ENCODE measurements at places on chromosomes 5 and 9.

GRCh38 chr9:127166651-127167524 lies 44.5 kb upstream of the ANGPTL2 start:
- H3K27me3 ChIP-seq, result no peaks in the 10 kb centered on the region
- peak overlapping the region; percentile 44 for H3K4me3 ChIP-seq
- H3K27ac ChIP-seq, result no peak overlapping the region
- no peaks in the 10 kb centered on the region for H3K4me1 ChIP-seq
- H3K36me3 ChIP-seq, result no peaks in the 10 kb centered on the region

DNA sequence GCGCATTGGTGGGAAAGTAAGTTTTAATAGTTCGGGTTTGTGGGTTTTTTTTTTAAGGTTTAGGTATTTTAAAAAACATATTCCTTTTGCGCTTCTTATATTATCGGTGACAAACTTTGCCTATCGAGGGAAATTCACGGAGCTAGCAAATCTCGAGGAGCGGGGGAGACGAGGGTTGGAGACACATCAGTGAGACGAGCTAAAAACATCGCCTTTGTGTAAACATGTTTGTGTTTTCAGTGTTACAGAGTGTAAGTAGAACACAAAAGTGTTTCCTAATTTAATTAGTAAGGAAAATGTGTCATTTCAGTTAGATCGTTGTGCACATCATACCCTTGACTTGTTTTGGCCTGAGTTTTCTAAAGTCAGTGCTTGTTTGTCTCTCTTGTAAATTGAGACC lies 945 bp downstream of the BTF3 start:
- peaks cover 12% of the 10 kb centered on the region for H3K36me3 ChIP-seq
- no peaks in the 10 kb centered on the region for H3K27me3 ChIP-seq
- H3K27ac ChIP-seq, result no peak overlapping the region
- no peak for DNase-seq
- H3K4me3 ChIP-seq, result peak overlapping the region; percentile 97

DNA sequence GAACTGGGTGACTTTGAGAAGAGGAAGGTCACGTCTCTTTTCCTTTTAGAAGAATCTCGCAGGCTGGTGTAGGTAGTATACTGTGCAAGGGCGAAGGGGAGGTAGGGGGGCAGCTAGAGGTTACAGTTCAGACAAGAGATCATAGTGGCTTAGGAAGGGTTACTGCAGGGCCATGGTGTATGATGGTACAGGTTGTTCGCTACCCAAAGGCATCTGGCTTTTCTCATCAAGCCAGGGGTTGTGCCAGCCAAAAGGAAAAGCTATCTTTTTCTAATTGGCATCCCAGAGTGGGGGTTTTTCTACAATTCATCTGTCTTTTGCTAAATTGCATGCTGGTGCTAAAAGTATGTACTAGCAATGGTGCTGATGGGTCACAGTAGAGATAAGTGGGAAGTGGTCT lies 22.8 kb downstream of the MAMDC2 start:
- H3K36me3 ChIP-seq, result no peaks in the 10 kb centered on the region
- H3K4me1 ChIP-seq, result no peaks in the 10 kb centered on the region
- H3K27me3 ChIP-seq, result no peaks in the 10 kb centered on the region
- H3K4me3 ChIP-seq, result no peak overlapping the region
- H3K27ac ChIP-seq, result no peak overlapping the region
- DNase-seq, result no peak

DNA sequence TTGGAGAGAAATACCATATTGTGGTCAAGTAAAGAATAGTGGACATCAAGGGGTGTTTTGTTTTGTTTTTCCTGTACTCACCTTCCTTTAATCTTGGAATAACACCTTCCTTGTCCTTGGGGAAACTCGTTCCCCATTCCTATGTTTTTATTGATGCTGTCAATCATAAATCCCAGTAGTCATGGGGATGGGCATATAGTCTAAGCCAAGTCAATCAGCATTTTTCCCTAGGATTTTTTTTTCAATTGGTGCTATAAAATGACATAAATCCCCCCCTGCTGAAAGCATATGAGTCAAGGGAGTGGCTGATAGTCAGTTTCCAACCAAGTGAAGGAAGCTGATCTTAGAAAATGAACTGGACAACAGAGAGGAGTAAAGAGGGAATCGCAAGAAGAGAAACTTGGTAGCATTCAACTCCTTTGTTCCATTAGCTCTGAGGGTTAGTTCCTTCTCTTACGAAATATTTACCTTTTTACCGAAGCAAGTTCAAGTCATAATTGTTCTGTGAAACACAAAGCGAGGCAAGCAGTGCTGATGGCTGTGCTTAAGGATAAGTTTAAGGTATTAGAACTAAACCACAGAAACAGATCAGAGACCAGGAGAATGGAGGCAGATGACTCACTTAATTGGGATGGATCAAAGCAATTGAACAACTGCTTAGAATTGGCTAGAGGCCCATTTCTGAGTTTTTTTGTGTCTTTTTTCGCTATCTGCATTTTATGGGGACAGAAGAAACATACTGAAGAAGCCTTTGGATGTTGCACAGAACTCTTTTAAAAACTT lies 218.6 kb downstream of the SEMA6A start:
- H3K27ac ChIP-seq, result no peak overlapping the region
- H3K36me3 ChIP-seq, result no peaks in the 10 kb centered on the region
- H3K27me3 ChIP-seq, result no peaks in the 10 kb centered on the region
- H3K4me1 ChIP-seq, result no peaks in the 10 kb centered on the region
- DNase-seq, result no peak

GRCh38 chr9:112728401-112728800 lies 10.5 kb upstream of the INIP start:
- H3K27me3 ChIP-seq, result no peaks in the 10 kb centered on the region
- H3K27ac ChIP-seq, result no peak overlapping the region
- no peaks in the 10 kb centered on the region for H3K36me3 ChIP-seq
- H3K4me3 ChIP-seq, result no peak overlapping the region
- no peaks in the 10 kb centered on the region for H3K4me1 ChIP-seq

- no peaks in the 10 kb centered on the region for H3K27me3 ChIP-seq
- H3K27ac ChIP-seq, result no peak overlapping the region
- H3K4me3 ChIP-seq, result no peak overlapping the region
- no peaks in the 10 kb centered on the region for H3K36me3 ChIP-seq
Measured at GRCh38 chr5:130815246-130815645, 349.8 kb downstream of the HINT1 start.

DNA sequence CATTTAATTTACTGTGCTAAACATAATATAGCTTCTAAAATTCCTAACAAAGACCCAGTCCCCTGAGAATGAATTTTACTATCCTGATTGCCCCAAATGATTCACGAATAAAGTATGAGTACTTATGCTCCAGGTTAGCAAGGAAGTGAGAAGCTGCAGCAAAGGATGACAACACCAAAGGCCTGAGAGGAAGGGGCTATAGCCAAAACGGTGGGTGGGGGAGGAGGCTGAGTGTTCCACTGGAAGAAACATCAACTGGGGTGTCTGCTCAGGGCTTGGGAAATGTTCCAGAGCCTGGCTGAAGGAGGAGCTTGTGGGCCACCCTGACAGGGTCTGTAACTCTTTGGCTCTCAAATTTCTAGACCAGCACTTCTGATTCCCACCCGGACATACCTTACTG lies 157.3 kb downstream of the ADAMTS12 start:
- no peak overlapping the region for H3K27ac ChIP-seq
- H3K4me1 ChIP-seq, result peaks cover 11% of the 10 kb centered on the region
- no peaks in the 10 kb centered on the region for H3K36me3 ChIP-seq
- H3K4me3 ChIP-seq, result no peak overlapping the region

- H3K4me1 ChIP-seq, result no peaks in the 10 kb centered on the region
- H3K4me3 ChIP-seq, result no peak overlapping the region
- no peaks in the 10 kb centered on the region for H3K36me3 ChIP-seq
- H3K27me3 ChIP-seq, result no peaks in the 10 kb centered on the region
- H3K27ac ChIP-seq, result no peak overlapping the region
Measured at GRCh38 chr5:163789870-163790269, 284.5 kb downstream of the MAT2B start.

GRCh38 chr9:4417578-4418325 lies 72.5 kb upstream of the SLC1A1 start:
- no peaks in the 10 kb centered on the region for H3K36me3 ChIP-seq
- peak; percentile 95 for DNase-seq
- no peak overlapping the region for H3K27ac ChIP-seq

GRCh38 chr9:79104951-79105350 lies 466.8 kb upstream of the TLE4 start:
- no peak overlapping the region for H3K27ac ChIP-seq
- no peaks in the 10 kb centered on the region for H3K36me3 ChIP-seq
- no peaks in the 10 kb centered on the region for H3K27me3 ChIP-seq
- H3K4me3 ChIP-seq, result no peak overlapping the region
- no peak for DNase-seq

- DNase-seq, result no peak
- peaks cover 7% of the 10 kb centered on the region for H3K4me1 ChIP-seq
- no peaks in the 10 kb centered on the region for H3K36me3 ChIP-seq
- no peaks in the 10 kb centered on the region for H3K27me3 ChIP-seq
Measured at GRCh38 chr5:157038568-157039187, 20.2 kb downstream of the HAVCR1 start.

- no peaks in the 10 kb centered on the region for H3K4me1 ChIP-seq
- DNase-seq, result no peak
- H3K27ac ChIP-seq, result no peak overlapping the region
- no peak overlapping the region for H3K4me3 ChIP-seq
- no peaks in the 10 kb centered on the region for H3K36me3 ChIP-seq
- no peaks in the 10 kb centered on the region for H3K27me3 ChIP-seq
Measured at GRCh38 chr5:124074500-124074899, 562.5 kb downstream of the CSNK1G3 start.

GRCh38 chr9:129669141-129669718 lies 3.8 kb downstream of the PRRX2 start:
- H3K4me3 ChIP-seq, result no peak overlapping the region
- H3K4me1 ChIP-seq, result peaks cover 3% of the 10 kb centered on the region
- H3K27me3 ChIP-seq, result peaks cover 16% of the 10 kb centered on the region
- H3K27ac ChIP-seq, result no peak overlapping the region
- DNase-seq, result no peak

- H3K4me1 ChIP-seq, result peaks cover 12% of the 10 kb centered on the region
- no peaks in the 10 kb centered on the region for H3K36me3 ChIP-seq
- no peak for DNase-seq
- no peak overlapping the region for H3K4me3 ChIP-seq
Measured at GRCh38 chr5:74327339-74327685, 313.2 kb downstream of the ENC1 start.

GRCh38 chr5:158074992-158075769 lies 216.2 kb upstream of the CLINT1 start:
- no peaks in the 10 kb centered on the region for H3K27me3 ChIP-seq
- H3K27ac ChIP-seq, result no peak overlapping the region

- H3K27ac ChIP-seq, result no peak overlapping the region
- no peak overlapping the region for H3K4me3 ChIP-seq
- no peaks in the 10 kb centered on the region for H3K36me3 ChIP-seq
- DNase-seq, result peak; percentile 14
- no peaks in the 10 kb centered on the region for H3K4me1 ChIP-seq
Measured at GRCh38 chr5:148792744-148793143, 33.7 kb upstream of the ADRB2 start.

DNA sequence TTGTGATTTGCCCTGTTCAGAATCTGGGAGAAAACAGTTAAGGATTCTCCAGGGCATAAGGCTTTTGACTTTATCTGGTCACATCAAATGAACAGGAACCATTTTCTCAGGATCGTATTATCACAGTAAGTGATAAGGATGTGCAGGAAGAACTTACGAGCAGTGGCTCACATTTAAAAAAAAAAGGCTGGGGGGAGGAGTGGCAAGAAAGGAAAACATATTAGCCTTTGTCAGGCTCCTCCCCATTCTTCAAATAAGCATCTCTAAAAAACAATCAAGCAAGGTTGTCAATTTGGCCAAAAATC lies 234.3 kb upstream of the TMEM161B start:
- H3K27ac ChIP-seq, result no peak overlapping the region
- no peak for DNase-seq
- no peak overlapping the region for H3K4me3 ChIP-seq
- no peaks in the 10 kb centered on the region for H3K36me3 ChIP-seq
- no peaks in the 10 kb centered on the region for H3K4me1 ChIP-seq
- no peaks in the 10 kb centered on the region for H3K27me3 ChIP-seq

DNA sequence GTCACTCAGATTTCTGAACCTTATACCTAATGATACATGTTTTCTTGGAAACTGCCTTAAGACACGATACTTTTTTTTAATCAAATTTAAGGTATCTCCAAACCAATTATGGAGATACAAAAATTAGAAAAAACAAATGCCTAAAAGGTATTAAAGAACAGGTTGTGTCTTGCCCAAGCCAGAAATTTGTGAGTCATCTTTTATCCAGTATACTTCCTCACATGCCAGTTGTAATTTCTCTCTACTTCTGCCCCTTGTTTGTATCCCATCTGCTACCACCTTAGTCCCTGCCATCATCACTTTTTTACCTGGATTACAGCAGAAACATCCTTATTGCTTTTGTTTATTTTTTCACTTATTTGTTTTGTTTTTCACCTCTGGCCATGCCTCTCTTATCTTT lies 571.2 kb upstream of the DAB2 start:
- H3K36me3 ChIP-seq, result no peaks in the 10 kb centered on the region
- no peaks in the 10 kb centered on the region for H3K27me3 ChIP-seq
- no peak overlapping the region for H3K27ac ChIP-seq
- no peaks in the 10 kb centered on the region for H3K4me1 ChIP-seq

DNA sequence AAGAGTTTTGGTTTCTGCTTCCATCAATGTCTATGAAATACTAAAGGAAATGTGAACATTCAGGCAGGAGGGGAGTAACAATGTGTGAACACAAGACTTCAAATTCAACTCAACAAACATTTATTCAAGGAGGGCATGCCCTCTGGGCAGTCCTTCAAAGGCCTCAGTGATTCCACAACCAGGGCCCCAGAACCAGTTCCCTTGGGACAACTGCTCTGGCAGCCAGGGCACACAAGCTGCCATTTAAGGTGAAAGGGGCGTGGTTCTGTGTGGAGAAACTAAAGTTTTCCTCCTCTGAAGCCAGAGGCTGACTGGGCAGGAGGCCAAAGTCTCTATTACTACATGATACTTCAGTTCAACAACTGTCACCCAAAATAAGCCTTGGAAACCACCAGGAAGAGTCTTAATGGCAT lies 3.2 kb downstream of the RBM18 start:
- no peaks in the 10 kb centered on the region for H3K4me1 ChIP-seq
- no peak overlapping the region for H3K4me3 ChIP-seq
- no peaks in the 10 kb centered on the region for H3K27me3 ChIP-seq
- no peak for DNase-seq

GRCh38 chr5:143938230-143938629 lies 126.3 kb downstream of the HMHB1 start:
- H3K36me3 ChIP-seq, result no peaks in the 10 kb centered on the region
- H3K27ac ChIP-seq, result no peak overlapping the region
- DNase-seq, result no peak
- no peaks in the 10 kb centered on the region for H3K27me3 ChIP-seq
- no peak overlapping the region for H3K4me3 ChIP-seq
- H3K4me1 ChIP-seq, result no peaks in the 10 kb centered on the region
